Stimulated activated CD4-positive, alpha-beta T cell treated with anti-CD3 and anti-CD28 coated beads, Interleukin-15, amount 100 ng/mL, for 48 hours (primary cell): ENCODE measurements at places on chromosomes 2 and 18.

DNA sequence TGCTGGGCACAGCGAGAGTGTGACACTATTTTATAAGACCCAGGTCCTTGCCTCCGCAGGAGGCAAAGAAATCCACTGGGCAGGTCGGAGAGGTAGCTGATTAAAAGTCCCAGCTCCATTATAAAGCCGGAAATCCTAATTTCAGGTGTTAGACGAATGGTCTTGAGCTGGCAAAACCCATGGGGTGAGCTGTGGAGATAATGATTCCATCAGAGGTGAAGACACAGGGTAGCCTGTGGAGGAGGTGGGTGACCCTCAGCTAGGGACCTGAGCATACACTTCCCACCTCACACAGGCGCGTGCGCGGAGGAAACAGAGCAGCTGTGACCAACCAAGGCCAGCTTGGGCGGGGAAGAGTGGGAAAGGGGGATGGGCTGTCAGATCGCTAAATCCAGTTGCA, 201.7 kb upstream of the CXCR4 start:
- DNase-seq = no peak

DNA sequence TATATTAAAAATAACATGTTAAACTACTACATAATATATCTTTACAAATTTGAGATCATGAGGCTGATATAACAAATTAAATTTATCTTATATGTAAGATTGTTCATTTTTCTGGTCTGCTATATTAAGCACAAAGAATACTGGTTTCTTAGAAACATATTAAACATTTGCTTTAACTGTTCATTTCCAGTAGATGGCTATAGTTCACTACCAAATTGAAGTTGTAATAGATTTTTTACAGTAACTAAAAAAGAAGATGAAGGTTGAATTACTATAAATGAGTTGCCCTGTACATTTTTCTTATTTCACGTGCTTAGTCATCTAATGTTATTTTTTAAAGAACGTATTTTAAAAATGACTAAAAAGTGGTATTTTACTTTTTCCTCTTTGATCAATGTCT, 57.0 kb downstream of the ZNF407 start:
- DNase-seq = no peak

GRCh38 chr18:49499046-49499637, 12.1 kb upstream of the C18orf32 start:
- no peak for DNase-seq

DNA sequence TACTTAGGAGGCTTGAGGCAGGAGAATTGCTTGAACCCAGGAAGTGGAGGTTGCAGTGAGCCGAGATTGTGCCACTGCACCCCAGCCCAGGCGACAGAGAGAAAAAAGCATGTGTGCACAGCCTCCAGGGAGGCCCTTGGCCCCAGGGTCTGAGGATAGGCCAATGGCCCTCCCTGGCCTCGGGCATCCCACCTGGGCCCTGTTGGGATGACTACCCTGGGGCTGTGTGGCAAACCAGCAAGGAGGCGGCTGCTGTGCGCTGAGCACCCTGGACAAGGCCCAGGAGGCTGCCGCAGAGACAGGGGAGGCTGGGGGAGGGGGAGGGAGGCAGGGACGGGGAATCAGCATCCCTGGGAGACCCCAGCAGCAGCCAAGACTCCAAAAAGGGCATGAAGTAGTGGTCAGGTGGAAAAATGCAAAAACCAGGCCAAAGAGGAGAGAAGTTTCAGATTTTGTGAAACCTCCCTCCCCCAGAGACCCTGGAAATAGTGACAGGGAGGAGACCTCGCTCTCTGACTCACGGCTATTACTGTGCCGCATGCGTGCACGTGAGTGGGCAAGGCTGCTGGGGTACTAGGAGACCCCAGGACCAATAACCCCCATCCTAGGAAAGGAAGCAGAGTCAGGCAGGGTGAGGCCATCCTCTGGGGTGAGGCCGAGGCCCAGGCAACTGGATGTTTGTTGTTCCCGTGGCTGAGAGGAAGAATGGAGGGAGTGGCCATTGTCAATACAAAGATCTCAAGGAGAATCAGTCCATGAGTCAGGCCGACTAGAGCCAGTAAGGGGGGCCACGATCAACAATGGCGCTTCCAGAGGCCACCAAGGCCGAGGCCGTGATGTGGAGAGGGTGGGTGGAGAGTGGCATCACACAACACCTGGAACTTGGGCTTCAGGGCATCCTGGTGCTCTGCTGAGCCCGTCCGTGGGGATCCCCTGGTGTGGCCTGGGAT, 16.0 kb upstream of the B3GNT7 start:
- no peak for DNase-seq

DNA sequence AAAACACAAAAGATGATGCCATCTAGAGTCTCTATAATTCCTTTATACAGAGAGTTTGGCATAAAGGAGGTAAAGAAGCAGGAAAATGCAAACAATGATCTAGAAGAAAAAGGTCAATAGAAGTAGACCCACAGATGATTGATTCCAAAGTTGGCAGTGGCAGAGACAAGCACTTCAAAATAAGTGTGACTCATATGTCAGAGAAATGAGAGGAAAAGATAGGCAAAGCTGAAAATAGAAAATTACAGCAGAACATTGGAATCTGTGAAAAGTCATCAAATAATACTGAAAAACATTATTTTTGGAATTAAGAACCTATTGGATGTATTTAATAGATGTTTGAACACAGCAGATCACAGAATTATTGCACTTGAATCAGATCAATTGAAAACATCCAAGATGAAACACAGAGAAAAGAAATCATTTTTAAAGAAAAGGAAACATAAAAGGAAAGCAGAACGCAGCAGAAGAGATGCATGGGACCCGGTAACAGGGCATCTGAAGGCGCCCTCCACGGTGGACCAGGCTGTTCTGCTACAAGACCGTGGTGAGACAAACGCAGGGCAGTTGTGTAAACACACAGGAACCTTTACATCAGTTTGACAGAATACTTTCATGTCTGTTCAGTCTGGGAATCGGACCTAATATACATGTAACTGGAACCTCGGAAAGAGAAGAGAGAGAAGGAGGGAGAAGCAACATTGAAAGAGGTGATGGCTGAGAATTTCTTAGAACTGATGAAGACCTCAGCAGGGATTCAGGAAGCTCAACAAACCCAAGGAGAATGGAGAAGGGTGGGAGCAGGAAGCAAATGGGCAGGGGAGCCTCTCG, 74.6 kb upstream of the GPC1 start:
- no peak for DNase-seq

DNA sequence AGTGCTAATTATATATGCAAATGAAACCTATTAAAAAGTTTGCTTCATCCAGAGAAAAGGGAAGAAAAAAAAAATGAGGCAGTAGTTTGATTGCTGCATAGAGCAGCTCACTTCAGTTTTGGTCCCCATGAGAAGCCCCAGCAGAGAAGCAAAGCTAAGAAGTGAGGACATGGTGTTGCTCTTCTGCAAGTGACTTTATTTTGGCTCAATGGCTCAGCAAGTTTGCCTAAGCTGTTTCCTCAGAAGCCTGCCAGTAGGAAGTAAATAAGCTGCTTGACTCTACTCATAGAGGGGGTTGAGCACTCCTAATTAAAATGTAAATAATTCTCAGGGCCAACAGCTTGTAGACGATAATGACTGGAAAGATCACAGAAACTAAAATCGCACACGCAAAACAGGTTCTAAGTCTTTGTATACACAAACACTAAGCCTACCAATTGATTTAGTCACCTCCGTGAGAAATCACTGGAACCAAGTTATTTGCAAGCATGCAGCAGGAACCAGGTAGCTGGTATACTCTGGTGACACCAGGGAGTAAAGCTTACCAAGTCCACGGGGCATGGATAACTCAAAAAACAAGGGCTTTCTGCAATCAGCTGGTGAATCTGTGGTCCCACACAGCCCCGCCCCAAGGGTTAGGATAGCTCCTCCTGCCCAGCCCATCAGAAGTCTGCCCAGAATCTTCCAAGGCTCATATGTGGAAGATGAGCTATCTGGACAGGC, 39.7 kb upstream of the NABP1 start:
- no peak for DNase-seq

- no peak for DNase-seq
Measured at GRCh38 chr2:227890495-227891079, 19.2 kb downstream of the DAW1 start.

GRCh38 chr2:148530350-148530749, 114.2 kb upstream of the EPC2 start:
- no peak for DNase-seq
